Spinal cord (tissue), 10 donors: ENCODE measurements at places on chromosomes 2 and 18. TPM values are rescaled to one million over a fixed set of nuclear protein-coding genes. Genes with fewer than 3 reads are reported as not detected.

The SPRED2 gene
- 32.7 TPM for polyA plus RNA-seq

DNA sequence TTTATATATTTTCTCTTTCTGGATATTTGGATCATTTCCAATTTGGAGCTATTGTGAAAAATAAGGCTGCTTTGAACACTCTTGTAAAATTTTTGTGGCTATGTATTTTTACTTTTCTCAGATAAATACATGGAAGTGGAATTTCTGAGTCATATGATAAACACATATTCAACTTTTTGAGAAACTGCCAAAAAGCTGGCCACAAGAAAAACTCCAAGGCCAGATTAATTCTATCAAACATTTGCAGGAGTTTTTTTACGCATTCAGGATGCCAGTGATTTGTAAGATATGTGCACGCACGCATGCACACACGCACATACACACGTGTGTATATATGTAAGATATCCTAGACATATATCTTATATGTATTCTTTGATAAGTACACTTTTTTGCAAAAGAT lies 477.5 kb upstream of the SPHKAP start:
- DNase-seq, result no peak

DNA sequence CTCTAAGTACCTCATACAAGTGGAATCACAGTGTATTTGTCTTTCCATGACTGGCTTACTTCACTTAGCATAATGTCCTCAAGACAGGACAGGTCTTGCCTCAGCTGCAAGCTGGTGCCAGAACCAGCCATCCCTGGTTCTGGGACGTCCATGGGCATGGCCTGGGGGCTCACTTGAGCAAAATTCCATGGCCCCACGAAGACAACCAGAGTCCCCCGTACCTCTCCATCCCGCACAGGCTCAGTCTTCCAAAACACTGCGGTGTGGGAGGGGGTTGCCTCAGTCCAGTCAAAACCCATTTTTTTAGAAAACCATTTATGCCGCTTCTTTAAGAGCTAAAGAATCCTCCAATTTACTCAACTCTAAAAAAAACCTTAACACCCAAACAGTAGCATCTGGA lies 21.7 kb upstream of the CABLES1 start:
- no peak for DNase-seq

- DNase-seq, result no peak
Observed at GRCh38 chr2:11242542-11243174, 87.4 kb downstream of the SLC66A3 start.

GRCh38 chr18:8699948-8700347 lies 5.4 kb upstream of the MTCL1 start:
- no peak for DNase-seq

- DNase-seq, result no peak
Observed at GRCh38 chr18:65021021-65021420, 729.8 kb upstream of the CDH7 start.

GRCh38 chr2:61456070-61456745 lies 14.7 kb downstream of the USP34 start:
- no peak for DNase-seq
